ENCODE measurements at places on chromosomes 1 and 21. TPM values are rescaled to one million over a fixed set of nuclear protein-coding genes. Genes with fewer than 3 reads are reported as not detected.

- no peak for DNase-seq
These were observed 536 bp downstream of the HMGCL start for GRCh38 chr1:23824711-23825075.

PLEKHA6 gene
- not detected for total RNA-seq

- DNase-seq: no peak
These were observed 34.3 kb upstream of the CITED4 start for GRCh38 chr1:40896482-40896881.

DNA sequence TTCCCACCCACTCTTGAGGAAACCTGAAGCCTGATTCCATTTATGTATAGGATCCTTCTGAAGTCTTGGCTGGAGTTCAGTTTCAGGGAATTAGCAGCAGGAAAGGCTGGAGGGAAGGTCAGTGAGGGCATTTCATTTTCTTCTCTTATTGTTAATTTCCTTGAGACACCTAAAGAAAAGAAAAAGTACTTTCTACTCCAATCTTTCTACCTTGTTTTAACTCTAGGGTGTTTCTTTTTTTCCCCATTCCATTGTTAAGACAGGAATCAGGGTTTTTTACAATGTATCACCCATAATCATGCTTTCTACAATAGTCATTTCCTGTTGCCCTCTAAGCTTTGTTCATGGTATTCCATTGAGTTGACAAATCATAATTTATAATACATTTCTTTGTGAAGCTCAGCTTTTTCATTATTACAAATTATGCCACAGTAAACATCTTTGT, 27.4 kb downstream of the SNRPE start:
- no peak for DNase-seq

DNA sequence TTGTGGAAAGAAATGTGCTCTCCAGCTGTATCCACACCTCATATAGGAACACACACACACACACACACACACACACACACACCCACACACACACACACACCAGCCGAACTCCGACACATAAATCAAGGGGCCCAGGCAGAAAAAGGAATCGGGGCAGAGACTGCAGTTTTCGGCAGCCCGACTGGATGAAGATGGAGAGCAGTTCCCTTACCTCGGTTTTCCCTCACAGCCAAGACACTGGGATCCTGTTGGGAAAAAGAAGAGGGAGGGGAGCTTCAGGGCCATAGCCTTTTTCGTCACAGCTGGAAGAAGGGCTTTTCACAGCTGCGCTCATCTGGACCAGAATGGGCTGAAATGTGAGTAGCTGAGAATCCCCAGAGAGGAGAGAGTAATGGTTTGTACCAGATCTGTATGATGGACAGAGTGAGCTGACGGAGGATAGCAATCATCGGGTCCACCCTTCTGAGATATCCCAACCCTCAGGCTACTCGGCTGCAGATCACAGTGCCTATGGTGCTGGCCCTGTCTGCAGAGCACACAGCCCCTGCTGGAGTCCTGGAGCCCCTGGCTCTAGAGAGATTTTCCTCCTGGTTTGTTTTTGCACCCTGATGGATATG, 37.7 kb downstream of the PIK3C2B start:
- DNase-seq: no peak

- DNase-seq: peak; percentile 45
These were observed 47.3 kb downstream of the UBIAD1 start for GRCh38 chr1:11320153-11320936.

- DNase-seq: no peak
These were observed 414.1 kb upstream of the ESRRG start for GRCh38 chr1:217137210-217137881.

VAV3 gene
- 2.2 TPM for total RNA-seq

GRCh38 chr1:102776071-102776470, 332.3 kb downstream of the COL11A1 start:
- DNase-seq: no peak

DNA sequence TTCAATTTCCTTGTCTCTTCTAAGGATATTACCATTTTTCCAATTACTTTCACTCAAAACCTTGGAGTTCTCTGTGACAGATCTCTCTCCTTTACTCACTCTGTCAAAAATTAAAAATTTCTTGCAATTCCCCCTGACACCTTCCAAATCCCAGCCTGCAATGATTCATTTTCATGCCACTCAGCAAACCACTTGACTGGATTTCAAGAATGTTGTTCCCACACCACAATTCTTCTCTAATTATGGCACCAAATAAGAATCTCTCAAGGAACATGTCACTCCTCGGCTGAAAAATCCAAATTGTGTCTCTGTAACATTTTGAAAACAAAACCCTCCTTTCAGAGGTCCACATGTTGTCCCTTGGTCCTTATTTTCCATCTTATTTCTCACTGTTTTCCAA, 438.9 kb upstream of the ZP4 start:
- no peak for DNase-seq

ANKRD35 gene
- not detected for total RNA-seq

GRCh38 chr1:74245168-74245772, 10.1 kb downstream of the TNNI3K start:
- no peak for DNase-seq

DNA sequence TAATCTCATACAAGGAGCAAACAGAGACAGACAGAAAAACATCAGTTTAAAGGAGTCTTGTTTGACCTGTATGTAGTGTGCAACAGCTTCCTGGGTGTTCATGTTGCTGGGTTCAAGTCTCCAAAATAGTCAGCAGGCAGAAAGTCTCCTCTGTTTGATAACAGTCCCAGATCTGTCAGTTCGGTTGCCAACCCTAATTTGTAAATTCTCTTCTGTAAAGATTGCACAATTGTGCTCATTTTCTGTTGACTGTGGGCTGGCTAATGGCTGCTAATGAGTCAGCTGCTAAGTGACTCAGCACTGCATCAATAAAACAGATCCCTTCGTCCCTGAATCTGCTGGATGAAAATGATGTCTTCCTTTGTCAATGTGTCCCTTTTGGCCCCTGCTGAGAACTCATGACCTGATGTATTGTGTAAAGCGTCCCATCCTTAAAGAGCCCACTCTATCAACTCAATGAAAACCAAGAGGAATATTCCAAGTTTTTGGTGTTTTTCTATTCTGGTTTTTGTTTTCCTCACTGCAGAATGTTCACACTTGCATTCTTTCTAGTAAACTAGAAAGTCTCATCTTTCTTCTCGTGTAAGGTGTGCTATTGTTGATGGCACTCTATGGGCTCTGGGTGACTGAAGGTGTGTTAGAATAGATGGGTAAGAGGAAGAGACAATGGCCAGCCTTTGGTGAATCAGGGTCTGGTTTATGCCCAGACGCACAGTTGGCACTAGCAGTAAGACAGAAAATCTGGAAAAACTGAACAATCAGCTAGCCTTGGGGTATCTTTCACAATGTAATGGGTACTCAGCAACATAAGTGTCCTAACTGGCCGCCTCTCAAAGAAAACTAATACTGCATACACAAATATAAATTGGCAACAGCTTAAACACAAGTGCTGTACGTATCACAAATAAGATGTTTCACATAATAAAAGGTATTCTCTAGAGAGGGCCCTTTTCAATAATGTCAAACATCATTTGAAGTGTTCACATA, 75.1 kb upstream of the SIPA1L2 start:
- peak; percentile 20 for DNase-seq

BEST4 gene
- total RNA-seq: not detected

- DNase-seq: no peak
These were observed 2.1 kb downstream of the RBM15 start for GRCh38 chr1:110341146-110341871.

DNA sequence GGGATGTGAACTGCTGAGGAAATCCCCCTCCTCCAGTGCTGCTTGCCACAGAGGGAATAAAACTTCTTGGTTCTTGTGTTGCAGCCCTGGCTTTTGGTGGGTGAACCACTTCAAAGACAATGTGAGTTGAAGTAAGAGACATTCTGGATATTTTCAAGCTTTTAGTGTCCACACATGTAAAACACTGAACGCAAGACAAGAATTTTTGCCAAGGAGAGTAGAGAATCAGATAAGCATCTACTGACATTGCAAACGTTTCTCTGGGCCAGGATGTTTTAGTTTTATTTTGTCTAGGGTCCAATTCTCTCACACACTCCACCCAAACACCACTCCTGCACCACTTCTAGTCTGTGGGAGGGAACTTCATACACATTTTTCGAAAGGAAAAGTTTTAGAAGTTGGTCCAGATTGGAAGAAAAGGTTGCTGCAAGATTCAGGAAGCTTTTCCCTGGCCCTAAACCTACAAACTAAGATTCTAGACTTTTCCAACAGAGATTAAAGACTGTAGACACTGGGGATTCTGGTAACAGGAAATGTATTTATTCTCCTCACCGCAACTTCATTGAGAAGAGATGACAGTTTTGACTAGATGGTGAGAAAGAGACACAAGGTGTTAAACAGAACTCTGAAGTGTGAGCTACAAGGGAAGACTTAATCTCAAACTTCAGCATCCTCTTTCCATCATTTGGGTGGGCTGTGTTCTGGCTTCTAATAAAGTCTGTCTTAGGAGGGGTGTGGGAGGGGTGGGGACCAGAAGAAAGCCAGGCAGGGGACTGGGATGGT, 16.1 kb downstream of the FASLG start:
- DNase-seq: no peak

GRCh38 chr1:112322983-112323678, 72.9 kb upstream of the CTTNBP2NL start:
- DNase-seq: no peak

FAM163A gene
- not detected for total RNA-seq

GRCh38 chr1:97745912-97746311, 174.9 kb downstream of the DPYD start:
- no peak for DNase-seq

DNA sequence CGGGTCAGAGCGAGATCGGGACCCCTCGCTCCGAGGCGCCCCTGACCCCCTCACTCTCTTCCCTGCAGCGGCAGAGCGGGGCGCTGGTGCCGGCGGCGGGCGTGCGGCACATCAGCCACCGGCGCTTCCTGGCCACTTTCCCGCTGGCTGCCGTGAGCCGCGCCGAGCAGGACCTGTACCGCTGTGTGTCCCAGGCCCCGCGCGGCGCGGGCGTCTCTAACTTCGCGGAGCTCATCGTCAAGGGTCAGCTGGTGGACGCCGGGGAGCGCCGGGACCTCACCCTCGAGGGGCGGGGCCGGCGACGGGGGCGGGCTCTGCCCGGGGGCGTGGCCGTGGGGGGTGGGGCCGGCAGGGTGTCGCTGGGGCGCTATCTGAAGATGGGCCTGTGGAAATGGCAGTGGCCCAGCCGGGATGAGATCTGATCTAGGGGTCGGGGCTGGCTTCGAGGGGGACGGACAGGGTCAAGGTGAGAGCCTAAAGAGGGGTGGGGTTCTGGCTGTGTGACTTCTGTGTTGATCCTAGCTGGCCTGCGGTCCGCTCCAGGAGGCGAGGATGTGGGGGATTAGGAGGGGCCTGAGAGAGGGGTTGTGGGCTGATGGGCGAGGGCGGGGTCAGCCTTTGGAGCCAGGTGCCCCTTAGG, 23.6 kb downstream of the PTPRU start:
- DNase-seq: no peak

GRCh38 chr1:44934791-44935190, 51.6 kb downstream of the EIF2B3 start:
- no peak for DNase-seq

NHLH2 gene
- total RNA-seq: not detected

GRCh38 chr1:176754676-176755075, 291.7 kb downstream of the PAPPA2 start:
- DNase-seq: no peak

- no peak for DNase-seq
These were observed 418 bp downstream of the DDX20 start for GRCh38 chr1:111756124-111756513.

BMP8B gene
- total RNA-seq: 6.2 TPM

GRCh38 chr1:22646384-22646783, 3.0 kb downstream of the C1QC start:
- DNase-seq: no peak

DNA sequence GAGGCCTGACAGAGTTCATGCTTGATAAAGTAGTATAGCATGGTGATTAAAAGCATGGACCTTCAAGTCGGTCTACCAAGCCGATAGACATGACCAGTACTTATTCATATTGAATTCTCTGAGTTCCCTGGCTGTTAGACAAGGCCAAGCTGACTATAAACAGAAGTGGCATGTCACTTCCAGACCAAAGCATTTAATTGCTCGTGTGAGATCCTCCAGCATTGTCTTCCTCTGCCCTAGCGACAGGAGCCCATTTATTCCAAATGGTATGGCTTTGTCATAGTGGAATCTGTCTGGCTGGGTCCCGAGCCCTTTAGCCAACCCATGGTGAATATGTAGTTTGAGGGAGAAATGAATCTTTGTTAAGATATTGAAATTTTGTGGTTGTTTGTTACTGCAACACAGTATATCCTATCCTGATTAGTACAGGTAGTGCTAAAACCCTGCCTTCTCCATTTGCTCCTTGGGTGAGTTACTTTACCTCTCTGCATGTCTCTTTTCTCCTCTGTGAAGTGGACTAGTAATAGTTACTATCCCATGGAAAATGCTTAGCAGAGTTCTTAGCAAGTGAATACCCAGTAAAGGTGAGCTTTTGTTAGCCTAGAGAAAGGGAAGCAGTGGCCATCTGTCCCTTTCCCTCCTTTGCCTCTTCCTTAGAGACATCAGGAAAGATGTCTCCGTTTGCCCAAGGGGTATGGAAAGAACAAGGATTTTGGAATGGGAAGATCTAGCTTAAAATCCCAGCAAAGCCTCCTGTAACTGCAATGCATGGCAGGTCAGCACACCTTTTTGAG, 77.6 kb upstream of the CD1D start:
- no peak for DNase-seq

GRCh38 chr1:173946380-173946921, 29.3 kb upstream of the SERPINC1 start:
- DNase-seq: no peak

ERG gene
- total RNA-seq: not detected

SLC44A5 gene
- total RNA-seq: not detected

GRCh38 chr1:100343897-100344296, 8.4 kb upstream of the CDC14A start:
- DNase-seq: no peak

DNA sequence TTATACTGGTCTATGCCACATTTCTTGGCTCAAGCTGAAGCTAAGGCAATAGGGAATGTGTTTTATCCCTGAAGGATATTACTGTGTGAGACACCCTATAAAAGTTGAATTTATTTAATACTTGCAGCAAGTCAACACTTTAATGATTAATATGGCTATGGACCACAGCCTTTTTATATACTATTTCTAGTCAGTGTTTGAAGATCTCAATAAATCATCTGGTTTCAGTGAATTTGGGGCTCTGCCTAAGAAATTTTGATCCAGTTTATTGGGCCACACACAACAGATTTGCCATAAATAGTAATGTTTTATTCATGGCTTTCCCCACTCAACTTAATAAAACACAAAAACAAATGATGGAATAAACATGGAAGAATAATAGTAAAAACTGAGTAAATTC, 698.3 kb downstream of the ADGRL2 start:
- no peak for DNase-seq

GRCh38 chr1:212760126-212760823, 31.3 kb downstream of the NSL1 start:
- peak; percentile 66 for DNase-seq

- peak; percentile 66 for DNase-seq
These were observed 5.9 kb upstream of the FCGR2A start for GRCh38 chr1:161499099-161500039.

GRCh38 chr21:35829067-35829466, 231.3 kb downstream of the SETD4 start:
- no peak for DNase-seq
